ENCODE measurements at places on chromosomes 1 and 21. TPM values are rescaled to one million over a fixed set of nuclear protein-coding genes. Genes with fewer than 3 reads are reported as not detected.

GBP6 gene
- total RNA-seq: not detected

SPRR2E gene
- not detected for total RNA-seq

CSF3R gene
- not detected for total RNA-seq

FCGR2B gene
- total RNA-seq: not detected

KPRP gene
- total RNA-seq: not detected

RNU1-1 gene
- not detected for total RNA-seq

IGSF3 gene
- total RNA-seq: 18.0 TPM

ZFP69 gene
- total RNA-seq: not detected

All from A549 treated with CORT108297 at 1 μM for 4 hours (cell line).